ENCODE measurements at places on chromosomes 7 and 10. TPM values are rescaled to one million over a fixed set of nuclear protein-coding genes. Genes with fewer than 3 reads are reported as not detected.

The WNT8B gene
- total RNA-seq, result not detected

The TFPI2 gene
- 5.0 TPM for total RNA-seq

GRCh38 chr10:120429395-120429794, 27.6 kb upstream of the PLPP4 start:
- no peak for DNase-seq

DNA sequence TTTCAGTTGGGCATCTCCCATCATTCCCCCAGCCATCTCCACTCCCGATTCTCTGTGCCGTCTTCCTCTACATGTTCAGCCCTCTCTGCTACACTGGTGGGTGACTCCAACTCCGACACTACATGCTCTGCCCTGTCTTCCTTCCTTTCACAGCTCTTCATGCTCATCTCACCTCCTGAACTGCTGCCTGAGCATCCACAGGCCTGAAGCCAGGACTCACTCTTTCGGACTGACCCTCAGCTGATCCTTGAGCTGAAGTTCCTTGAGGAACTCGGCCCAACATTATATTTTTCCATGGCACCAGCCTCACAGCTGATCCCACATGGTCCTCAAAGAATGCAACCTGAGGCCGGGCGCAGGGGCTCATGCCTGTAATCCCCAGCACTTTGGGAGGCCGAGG, 538.4 kb downstream of the PTPRN2 start:
- DNase-seq, result peak; percentile 32

DNA sequence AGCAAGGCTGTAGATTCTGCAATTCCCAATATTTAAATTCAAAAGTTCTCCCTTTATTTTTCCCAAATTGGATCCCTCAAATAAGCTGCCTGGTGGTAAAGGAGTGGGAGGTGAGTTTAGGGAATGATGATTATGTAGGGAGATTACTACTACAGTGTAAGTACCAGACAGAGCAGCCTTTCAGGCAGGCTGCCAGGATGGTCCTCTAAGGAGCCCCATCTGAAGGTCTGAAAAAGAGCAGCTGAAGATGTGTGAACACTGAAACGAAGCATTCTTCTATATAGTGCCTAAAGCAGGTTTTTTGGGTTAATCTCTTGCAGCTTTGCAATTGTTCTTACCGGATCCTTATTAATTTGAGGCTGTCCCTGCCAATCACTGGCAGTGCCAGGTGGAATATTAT, 84.7 kb downstream of the CREB5 start:
- no peak for DNase-seq

- DNase-seq, result no peak
These were observed 57.1 kb upstream of the PDSS1 start for GRCh38 chr10:26640391-26640790.

DNA sequence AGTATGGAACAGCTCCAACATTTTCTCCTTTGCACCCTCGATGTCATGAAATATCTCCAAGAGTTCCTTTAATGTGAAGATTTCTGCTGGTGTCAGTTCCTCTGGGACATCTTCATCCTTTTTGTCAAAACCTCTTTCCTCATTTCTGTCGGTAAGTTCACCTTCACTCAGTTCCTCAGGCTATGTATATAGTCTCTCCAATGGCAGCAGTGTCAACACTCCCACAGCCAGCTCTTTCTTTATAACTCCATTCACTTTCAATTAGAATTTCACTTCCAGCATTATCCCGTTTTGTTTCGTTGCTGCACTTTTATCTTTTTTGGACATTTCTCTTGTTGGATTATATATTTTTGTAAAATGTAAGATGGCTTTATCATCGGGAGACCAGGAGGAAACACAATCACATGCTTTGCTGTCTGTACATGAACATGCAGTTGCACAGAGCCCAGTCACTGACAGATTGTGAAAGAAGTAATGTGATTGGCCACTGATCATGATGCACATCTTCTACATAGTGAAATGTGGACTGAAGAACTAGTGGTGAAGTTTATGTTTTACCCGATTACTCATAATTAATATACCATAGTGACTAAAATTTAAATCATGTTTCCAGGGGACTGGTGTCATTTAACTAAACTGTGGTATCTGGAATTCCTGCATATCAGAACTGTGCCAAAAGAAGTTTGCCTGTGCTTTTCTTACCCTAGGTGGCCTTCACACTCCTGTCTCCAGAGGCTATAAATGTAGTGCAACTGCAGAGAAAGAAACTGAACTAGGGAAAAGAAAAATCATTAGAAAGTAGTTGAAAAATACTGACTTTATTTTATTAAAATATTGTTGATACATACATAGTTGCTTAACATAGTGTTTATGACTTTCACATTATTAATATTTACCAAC, 289.6 kb downstream of the PPP1R3A start:
- no peak for DNase-seq

DNA sequence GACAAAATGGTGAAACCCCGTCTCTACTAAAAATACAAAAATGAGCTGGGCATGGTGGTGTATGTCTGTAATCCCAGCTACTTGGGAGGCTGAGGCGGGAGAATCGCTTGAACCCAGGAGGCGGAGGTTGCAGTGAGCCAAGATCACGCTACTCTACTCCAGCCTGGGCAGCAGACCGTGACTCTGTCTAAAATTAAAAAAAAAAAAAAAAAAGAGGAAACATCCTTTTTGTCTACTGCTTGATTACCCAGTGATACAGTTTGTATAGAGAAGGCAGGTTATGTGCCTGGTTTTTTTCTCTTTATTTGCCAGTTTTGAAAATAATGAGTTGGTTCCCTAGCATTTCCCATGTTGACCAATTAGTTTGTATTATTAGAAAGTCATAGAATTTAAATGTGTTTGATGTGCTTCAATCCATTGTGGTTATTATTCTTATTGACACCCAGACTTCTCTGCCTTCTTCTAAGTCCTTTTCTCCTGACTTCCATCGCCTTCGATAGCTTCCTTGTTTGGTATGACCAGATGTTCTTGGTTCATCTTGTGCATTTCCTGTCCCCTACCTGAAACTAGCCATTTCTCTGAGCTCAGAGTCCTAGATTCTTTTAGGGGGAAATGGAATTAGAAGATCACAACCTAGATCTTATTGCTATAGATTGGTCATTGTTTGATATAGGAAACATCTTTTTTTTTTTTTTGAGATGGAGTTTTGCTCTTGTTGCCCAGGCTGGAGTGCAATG, 43.2 kb downstream of the VKORC1L1 start:
- no peak for DNase-seq

DNA sequence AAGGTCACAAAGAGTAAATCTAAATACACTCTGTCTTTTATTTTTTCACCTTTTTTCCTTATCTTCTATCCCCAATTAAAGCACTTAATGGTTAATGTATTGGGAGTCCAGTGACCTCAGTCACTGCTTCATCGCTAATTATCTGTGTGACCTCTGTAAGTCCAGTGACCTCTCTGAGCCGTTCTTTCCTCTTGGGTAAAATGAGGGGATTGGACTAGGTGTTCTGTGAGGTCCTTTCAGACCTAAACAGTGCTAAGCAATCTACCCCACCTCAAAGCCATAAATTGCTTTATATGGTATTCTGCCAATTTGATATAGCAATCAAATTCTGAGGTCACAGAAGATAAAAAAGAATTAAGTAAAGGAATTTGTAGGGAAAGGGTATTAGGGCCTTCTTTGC, 3.9 kb upstream of the SFMBT2 start:
- no peak for DNase-seq

DNA sequence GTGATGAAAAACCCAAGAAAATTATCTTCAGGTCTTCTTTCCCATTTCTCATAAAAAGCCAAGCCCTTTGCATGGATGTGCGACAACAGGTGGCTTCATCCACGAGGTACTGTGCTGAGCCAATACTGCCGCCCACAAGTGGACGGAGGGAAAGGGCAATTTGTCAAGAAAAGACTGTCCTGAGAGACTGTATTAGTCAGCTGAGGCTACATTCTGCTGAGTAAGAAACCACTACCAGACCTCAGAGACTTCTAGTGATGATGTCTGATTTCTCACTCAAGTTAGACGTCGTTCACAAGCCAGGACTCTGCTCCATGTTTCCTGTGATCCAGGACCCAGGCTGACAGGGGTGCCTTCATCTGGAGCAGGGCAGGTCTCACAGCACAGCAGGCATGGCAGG, 171.5 kb upstream of the CDCA7L start:
- no peak for DNase-seq

DNA sequence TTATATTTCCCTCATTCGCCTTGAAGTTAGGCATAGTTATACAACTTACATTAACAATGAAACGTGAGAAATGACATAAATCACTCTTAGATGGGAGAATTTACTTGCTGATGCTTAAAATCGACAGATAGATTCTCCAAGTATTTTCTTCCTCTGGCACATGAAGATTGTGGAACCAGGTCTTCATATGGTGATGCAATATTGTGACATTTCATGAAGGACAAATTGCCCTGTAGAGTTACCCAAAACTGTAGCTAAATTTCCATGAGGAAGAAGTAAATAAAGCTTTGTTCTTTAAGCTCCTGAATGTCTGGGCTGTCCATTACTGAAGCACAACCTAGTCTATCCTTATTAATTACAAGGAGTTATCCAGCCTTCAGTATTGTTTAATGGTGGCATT, 353.1 kb downstream of the THSD7A start:
- no peak for DNase-seq

DNA sequence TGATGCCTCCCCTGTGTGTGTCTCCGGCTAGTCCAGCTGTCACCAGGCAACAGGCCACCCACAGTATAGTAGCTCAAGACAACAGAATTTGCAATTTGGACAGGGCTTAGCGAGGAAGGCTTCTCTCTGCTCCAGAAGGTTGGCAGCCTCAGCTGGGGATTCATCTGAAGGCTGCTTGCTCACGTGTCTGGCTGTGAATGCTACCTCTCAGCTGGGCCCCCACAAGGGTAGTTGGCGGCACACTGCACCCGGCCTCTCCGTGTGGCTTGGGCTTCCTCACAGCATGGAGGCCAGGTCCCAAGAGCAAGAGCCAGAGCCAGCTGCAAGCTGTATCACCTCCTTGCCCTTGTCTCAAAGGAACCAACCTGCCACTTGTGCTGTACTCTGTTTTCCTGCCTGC, 19.2 kb downstream of the ECHDC3 start:
- DNase-seq, result no peak

Measured in sigmoid colon (tissue), 7 donors.